Daoy (cell line): ENCODE measurements at places on chromosomes 5 and 9. TPM values are rescaled to one million over a fixed set of nuclear protein-coding genes. Genes with fewer than 3 reads are reported as not detected.

The STRBP gene
- total RNA-seq, result 43.1 and 44.6 TPM in 2 replicates

The C5orf34 gene
- 15.6 and 17.2 TPM in 2 replicates for total RNA-seq

The ENTREP1 gene
- 0.74 TPM in 1 of 2 replicates, not detected in the other for total RNA-seq

The CYLC2 gene
- total RNA-seq, result not detected in 2 replicates

The SLC1A3 gene
- total RNA-seq, result 5.8 and 6.0 TPM in 2 replicates

The SLC6A19 gene
- not detected in 2 replicates for total RNA-seq

The OR1Q1 gene
- not detected in 2 replicates for total RNA-seq

The DDX4 gene
- not detected in 2 replicates for total RNA-seq

The CAMK4 gene
- 20.1 and 28.1 TPM in 2 replicates for total RNA-seq

The PRDM9 gene
- total RNA-seq, result not detected in 2 replicates

The PTGES gene
- total RNA-seq, result 3.9 and 4.5 TPM in 2 replicates

The HSD17B3 gene
- total RNA-seq, result not detected in 2 replicates

The IRX1 gene
- 14.1 and 19.0 TPM in 2 replicates for total RNA-seq

The SLC6A18 gene
- total RNA-seq, result not detected in 2 replicates

The PIK3R1 gene
- total RNA-seq, result 8.2 and 13.8 TPM in 2 replicates

The PRKAA1 gene
- 52.6 and 78.2 TPM in 2 replicates for total RNA-seq

The SLC45A2 gene
- not detected in 2 replicates for total RNA-seq

The C9orf43 gene
- 0.54 and 1.4 TPM in 2 replicates for total RNA-seq

The SLC23A1 gene
- total RNA-seq, result not detected in 2 replicates

The IFNA21 gene
- total RNA-seq, result not detected in 2 replicates

The LRRC19 gene
- total RNA-seq, result not detected in 2 replicates

The DNM1 gene
- 8.5 and 12.3 TPM in 2 replicates for total RNA-seq

The ACTBL2 gene
- 7.1 and 8.7 TPM in 2 replicates for total RNA-seq

The KDM3B gene
- 34.5 and 34.9 TPM in 2 replicates for total RNA-seq

The RETREG1 gene
- 1.9 TPM in 2 replicates for total RNA-seq

The SPATA31A3 gene
- total RNA-seq, result not detected in 2 replicates

The PROB1 gene
- 0.09 and 0.17 TPM in 2 replicates for total RNA-seq

The BTNL3 gene
- total RNA-seq, result not detected in 2 replicates

The IL9 gene
- total RNA-seq, result not detected in 2 replicates

The APBA1 gene
- total RNA-seq, result 1.7 and 6.7 TPM in 2 replicates

The FOXD4L4 gene
- 0.18 and 0.34 TPM in 2 replicates for total RNA-seq

The JAKMIP2 gene
- 0.48 and 0.63 TPM in 2 replicates for total RNA-seq

The FBXL7 gene
- total RNA-seq, result 0.92 and 3.0 TPM in 2 replicates

The TEX48 gene
- not detected in 2 replicates for total RNA-seq

The WNT8A gene
- not detected in 2 replicates for total RNA-seq
